Endothelial cell (in vitro differentiated cells): ENCODE measurements at places on chromosomes 7 and 10. TPM values are rescaled to one million over a fixed set of nuclear protein-coding genes. Genes with fewer than 3 reads are reported as not detected.
A peak's percentile ranks its signal among the peaks of the same experiment; 100 is the strongest.

DNA sequence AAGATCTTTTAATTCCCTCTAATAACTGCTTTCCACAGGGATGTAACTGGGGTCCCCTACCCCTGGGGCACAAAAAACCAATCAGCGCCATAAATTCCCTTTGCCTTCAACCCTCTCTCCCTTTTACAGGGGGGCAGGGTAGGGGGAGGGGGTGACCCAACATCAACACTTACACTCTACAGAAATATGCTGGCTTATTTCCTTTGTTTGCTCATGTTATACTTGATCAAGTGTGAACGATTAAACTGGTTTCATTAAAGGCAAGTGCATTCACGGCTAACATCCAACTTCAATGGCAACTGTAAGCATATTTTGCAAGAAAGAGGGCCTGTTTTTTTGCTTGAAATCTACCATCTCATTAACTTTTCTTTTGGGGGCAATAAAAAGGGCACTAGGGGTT lies 2.9 kb downstream of the CTBP2 start:
- no peak for DNase-seq

- no peak for DNase-seq
Observed at GRCh38 chr7:26265065-26265464, 26.6 kb upstream of the SNX10 start.

DNA sequence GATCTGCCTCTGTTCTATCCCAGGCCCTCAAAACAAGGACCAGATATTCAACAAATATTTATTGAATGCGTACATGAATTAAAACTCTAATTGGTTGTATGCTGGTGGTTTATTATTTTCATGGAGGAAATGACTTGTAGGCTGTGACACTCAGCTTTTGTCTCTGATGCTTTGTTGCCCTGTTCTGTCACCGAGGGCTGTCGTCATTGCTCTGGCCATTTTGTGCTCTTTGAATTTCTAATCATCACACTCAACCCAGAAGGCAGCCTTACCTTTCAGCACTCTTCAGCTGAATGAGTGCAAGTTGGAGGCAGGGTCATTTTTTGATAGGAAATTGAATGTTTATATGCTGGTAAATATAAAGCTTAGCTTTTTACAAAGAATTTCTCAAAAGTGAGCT lies 14.5 kb downstream of the SRGN start:
- no peak for DNase-seq

DNA sequence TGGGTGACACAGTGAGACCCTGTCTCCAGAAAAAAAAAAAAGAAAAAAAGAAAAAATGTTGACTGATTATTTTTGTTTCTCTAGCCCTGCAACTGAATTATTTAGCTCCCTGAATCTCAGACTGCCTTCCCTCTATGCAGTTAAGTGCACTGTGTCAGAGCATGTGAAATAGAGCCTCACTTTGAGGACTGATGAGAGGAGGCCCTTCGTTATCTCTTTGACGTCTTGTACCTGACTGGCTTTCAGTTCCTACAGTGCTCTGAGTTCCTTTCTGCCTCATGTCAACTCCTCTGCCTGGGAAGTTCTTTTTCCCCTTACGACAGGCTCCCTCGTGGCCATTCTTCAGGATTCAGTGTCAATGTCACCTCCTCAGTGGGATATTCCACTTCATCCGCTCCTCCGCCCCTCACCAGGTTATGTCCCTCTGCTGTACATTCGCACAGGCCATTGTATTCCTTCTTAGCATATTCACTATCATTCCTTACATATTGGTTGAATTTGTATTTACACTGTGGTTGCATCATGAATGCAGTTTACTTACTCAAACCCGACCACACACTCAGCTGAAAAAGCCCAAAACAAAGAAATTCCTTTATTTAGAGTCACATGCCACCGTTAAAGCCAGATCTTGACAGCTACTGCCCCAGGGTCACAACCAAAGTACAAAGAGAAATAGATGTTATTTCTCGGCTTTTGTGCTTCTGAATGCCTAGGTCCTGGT lies 18.1 kb upstream of the CAMK2G start:
- no peak for DNase-seq

DNA sequence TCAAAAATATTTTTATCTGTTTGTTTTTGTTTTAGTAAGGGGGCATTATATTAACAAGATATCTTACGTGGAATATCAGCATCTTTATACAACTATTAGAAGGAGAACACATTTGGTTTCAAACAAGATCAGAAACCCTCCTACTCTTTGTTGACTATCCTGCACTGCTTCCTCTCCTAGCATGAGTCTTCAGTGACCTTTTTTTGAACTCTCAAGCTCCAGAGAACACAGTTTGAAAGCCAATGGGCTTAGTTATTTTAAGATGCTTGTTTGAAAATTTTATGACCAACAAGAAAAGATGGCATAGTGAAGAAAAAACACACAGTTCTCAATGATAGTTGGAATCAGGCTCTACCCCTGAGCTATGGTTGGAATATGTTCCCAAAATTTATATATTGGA lies 37.2 kb upstream of the RTKN2 start:
- no peak for DNase-seq

GRCh38 chr10:46301056-46301645 lies 14.4 kb downstream of the ANTXRL start:
- no peak for DNase-seq

DNA sequence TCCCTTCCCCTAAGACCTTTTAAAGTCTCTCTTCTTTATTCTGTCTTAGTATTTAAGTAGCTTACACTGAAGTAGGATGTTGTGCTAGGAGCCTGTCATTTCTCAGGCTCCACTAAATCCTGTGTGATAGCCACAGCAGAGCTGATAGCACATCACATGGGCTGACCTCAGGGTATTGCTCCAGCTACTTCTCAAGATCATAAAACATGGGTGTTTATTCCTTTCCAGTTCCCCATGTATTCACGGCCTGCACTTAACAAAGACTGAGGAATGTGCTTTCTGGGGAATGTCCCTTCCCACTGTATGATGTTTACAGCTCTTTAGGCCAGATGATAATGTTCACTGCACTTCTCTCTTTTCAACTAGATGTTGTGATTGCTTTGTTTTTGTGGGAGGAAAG lies 1086.8 kb downstream of the KCNMA1 start:
- no peak for DNase-seq

GRCh38 chr10:13993169-13993568 lies 337.6 kb downstream of the FRMD4A start:
- no peak for DNase-seq

GRCh38 chr10:97320480-97321031 lies 1.5 kb downstream of the FRAT1 start:
- DNase-seq = no peak

DNA sequence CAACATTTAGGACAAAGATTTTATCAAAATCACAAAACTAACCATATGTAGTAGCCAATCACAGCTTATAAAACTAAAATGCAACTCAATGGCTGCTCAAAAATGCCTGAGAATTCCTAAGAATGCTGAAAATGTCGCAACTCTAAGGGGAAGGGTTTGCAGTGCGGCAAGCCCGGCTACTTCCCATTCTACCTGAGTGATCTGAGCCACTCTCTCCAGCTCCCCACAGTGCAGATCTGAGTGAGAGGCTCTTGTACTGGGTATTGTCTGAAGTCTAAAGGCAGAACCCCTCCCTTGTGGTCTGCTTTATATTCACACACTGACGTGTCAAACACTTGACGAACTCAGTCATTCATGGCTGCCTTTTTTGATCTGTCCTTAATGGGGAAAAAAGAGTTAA lies 28.9 kb downstream of the RAB11FIP2 start:
- DNase-seq = no peak

DNA sequence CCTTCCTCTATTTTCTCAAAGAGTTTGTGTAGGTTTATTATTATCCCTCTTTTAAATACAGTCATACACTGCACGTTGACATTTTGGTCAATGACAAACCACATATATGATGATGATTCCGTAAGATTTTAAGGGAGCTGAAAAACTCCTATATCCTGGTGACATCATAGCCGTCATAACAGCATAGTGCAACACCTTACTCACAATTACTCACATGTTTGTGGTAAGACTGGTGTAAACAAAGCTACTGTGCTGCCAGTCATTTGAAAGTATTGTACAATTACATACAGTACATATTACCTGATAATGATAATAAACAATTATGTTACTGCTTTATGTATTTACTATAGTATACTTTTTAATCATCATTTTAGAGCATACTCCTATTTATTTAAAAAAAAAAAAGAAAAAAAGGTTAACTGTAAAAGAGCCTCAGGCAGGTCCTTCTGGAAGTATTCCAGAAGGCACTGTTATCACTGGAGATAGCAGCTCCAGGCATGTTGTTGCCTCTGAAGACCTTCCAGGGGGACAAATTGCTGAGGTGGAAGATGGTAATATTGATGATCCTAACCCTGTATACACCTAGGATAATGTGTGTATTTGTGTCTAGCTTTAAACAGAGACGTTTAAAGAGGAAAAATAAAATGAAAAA lies 123.3 kb upstream of the CDK1 start:
- DNase-seq = no peak

- no peak for DNase-seq
Observed at GRCh38 chr10:130757821-130758489, 553.6 kb downstream of the TCERG1L start.

DNA sequence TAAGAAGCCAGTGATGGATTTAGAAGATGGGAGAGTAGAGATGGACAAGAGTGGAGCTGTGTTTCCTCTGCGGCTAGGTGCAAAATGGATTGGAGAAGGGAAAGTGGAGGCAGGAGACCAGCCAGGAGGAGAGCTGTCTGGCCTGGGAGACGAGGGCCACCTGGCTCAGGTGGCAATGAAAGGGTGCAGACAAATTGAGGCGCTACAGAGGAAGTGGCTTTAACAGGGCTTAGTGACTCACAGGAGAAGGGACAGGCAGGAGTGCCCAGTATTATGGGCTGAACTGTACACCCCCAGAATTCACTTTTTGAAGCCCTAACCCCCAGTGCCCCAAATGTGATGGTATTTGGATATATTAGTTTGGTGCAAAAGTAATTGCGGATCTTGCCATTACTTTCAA lies 65.6 kb upstream of the DUSP5 start:
- DNase-seq = no peak

- no peak for DNase-seq
Observed at GRCh38 chr7:10802526-10802925, 171.1 kb upstream of the PHF14 start.

DNA sequence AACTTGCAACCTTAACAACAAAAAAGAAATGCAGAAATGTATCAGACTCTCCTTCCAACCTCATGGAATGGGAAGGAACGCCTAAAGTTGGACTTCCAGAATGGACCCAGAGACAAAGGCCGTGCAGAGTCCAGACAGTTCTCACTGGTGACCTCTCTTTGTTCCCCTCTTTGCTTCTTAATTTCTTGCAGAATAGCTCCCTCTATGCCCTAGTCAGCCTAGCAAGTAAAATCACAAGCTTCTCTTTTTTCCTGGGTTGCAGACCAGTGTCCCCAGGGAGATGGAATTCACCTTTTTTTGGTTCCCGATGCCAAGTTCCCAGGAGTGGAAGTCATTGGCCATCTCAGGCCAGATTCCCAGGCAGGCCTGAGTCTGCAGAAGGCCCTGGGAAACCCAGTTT lies 278.0 kb downstream of the CCSER2 start:
- DNase-seq = no peak

- DNase-seq = peak; percentile 45
Observed at GRCh38 chr7:106959753-106960152, 84.8 kb upstream of the PRKAR2B start.

DNA sequence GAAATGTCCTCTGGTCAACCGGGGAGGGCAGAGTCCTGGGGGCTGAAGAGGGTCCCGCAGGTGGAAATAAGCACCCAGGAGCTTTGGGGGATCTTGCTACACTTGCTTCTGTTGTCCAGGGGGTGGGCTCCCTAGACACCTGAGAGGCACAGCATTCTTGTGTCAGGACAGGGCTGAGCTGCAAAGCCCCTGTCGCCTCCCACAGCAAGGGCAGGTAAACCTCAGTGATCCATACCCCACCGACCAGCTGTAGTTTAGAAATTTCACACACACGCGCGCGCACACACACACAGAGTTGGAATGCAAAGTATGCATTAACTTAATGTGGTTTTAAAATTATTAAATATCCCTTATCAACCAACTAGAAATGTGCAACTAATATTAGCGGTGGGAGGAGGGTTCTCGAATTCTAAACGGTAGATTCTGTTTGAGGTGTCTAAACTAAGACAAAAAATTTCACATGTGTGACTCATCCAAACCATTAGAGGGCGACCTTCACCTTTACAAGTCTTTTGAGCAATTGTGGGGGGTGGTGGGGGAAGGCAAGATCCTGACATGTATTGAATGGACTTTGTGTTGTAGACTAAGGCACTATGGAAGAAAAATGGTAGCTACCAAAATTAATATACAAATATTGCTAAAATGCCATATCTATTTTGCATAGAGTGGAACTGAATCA lies 34.3 kb upstream of the PTF1A start:
- DNase-seq = no peak

DNA sequence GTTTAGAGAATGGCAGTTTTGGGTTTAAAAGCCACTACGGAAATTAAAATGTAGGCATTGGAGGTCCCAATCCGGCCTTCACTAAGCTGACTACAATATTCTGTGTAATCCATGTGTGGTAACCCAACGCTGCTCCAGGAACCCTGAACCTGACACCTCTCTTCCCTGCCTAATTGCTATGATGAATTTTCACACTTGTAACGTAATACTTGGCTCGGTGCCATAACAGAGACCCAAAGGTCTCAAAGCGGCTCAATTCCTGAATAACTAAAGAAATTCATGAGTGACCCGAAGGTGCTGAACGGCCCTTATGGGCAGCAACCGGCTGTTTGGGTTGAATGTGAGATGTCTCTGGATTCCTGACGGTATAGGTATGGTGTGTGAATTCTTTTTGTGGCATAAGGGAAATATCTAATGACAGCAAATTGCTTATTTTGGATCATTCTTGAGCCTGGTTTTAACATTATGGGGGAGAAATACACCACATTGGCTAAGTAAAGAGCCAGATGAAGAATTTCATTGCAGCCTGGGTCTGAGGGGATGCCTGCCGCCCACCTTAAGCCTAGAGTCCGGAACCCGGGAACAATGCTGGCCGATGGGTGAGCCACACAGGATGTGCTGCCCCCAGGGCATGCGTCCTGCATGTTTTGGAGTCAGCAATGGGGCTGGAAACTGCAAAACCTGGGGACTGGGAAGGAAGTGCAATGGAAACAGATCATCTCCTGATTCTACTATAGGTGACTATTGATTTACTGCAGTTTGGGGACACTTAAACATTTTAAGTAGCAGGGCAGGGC lies 69.7 kb upstream of the FZD8 start:
- no peak for DNase-seq

DNA sequence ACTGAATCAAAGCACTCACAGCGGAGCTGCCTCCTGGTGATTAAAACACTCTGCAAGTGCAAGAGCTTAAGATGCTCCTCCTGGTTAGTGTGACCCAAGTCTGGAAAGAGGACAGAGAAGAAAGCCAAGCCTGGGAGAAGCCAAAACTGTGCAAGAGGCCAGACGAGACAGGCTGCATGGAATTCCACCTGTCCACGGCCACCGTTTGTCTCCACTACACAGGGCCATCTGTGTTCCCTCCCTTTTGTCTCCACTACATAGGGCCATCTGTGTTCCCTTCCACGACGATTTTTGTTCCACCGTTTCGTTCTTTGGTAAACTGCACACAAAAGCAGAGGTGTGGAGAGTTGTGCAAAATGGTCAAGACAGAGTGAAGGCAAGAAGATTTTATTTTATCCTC lies 233.0 kb downstream of the DIP2C start:
- DNase-seq = no peak

- no peak for DNase-seq
Observed at GRCh38 chr7:65444899-65445823, 71.5 kb downstream of the ZNF92 start.

Gene HTR5A
- 0.08 TPM for total RNA-seq

Gene MYO3A
- total RNA-seq = 11.4 TPM

Gene HPSE2
- total RNA-seq = not detected

Gene MBL2
- total RNA-seq = not detected

Gene BBS9
- total RNA-seq = 33.0 TPM

Gene CDHR1
- total RNA-seq = 1.3 TPM

Gene CNPY1
- total RNA-seq = not detected

Gene PMS2
- 16.3 TPM for total RNA-seq

Gene MARVELD1
- 21.0 TPM for total RNA-seq

Gene LZTS2
- total RNA-seq = 52.2 TPM
